Subcutaneous adipose tissue (tissue), 4 donors: ENCODE measurements at places on chromosomes 16 and 17. TPM values are rescaled to one million over a fixed set of nuclear protein-coding genes. Genes with fewer than 3 reads are reported as not detected.

CMTM2 gene
- total RNA-seq = not detected

RAB37 gene
- 1.9 TPM for total RNA-seq

NPTX1 gene
- not detected for total RNA-seq

NT5M gene
- 2.5 TPM for total RNA-seq

VPS9D1 gene
- total RNA-seq = 4.2 TPM

FAM171A2 gene
- total RNA-seq = 6.2 TPM

DRC7 gene
- not detected for total RNA-seq

PRDM7 gene
- total RNA-seq = not detected

CCNF gene
- 2.2 TPM for total RNA-seq

BOLA2B gene
- total RNA-seq = 150 TPM

KCNH6 gene
- total RNA-seq = not detected

KRT222 gene
- 0.57 TPM for total RNA-seq

TBC1D28 gene
- not detected for total RNA-seq

MT1M gene
- total RNA-seq = 62.1 TPM

LRRC36 gene
- total RNA-seq = 0.17 TPM

MSLN gene
- not detected for total RNA-seq
